Lung (tissue), 17 donors: ENCODE measurements at places on chromosomes 6 and 20.

GRCh38 chr6:149899926-149900619 is 2.2 kb upstream of the RAET1E start:
- no peak for DNase-seq
- no peaks in the 10 kb centered on the region for H3K27me3 ChIP-seq
- no peaks in the 10 kb centered on the region for H3K36me3 ChIP-seq
- no peak overlapping the region for H3K4me3 ChIP-seq
- no peak overlapping the region for H3K27ac ChIP-seq

- no peak overlapping the region for H3K4me3 ChIP-seq
- H3K36me3 ChIP-seq = no peaks in the 10 kb centered on the region
- H3K27me3 ChIP-seq = no peaks in the 10 kb centered on the region
- H3K4me1 ChIP-seq = no peaks in the 10 kb centered on the region
- H3K27ac ChIP-seq = no peak overlapping the region
- DNase-seq = no peak
Observed at GRCh38 chr20:61407561-61407960, 155.5 kb downstream of the CDH4 start.

- no peaks in the 10 kb centered on the region for H3K36me3 ChIP-seq
- no peak for DNase-seq
- no peak overlapping the region for H3K4me3 ChIP-seq
Observed at GRCh38 chr6:100382031-100382430, 82.7 kb downstream of the SIM1 start.

- peak overlapping the region; percentile 34 for H3K4me3 ChIP-seq
- peaks cover 55% of the 10 kb centered on the region for H3K27me3 ChIP-seq
- no peaks in the 10 kb centered on the region for H3K36me3 ChIP-seq
- DNase-seq = peak; percentile 61
- H3K4me1 ChIP-seq = no peaks in the 10 kb centered on the region
Observed at GRCh38 chr6:31493875-31494694, 3.9 kb upstream of the MICB start.

DNA sequence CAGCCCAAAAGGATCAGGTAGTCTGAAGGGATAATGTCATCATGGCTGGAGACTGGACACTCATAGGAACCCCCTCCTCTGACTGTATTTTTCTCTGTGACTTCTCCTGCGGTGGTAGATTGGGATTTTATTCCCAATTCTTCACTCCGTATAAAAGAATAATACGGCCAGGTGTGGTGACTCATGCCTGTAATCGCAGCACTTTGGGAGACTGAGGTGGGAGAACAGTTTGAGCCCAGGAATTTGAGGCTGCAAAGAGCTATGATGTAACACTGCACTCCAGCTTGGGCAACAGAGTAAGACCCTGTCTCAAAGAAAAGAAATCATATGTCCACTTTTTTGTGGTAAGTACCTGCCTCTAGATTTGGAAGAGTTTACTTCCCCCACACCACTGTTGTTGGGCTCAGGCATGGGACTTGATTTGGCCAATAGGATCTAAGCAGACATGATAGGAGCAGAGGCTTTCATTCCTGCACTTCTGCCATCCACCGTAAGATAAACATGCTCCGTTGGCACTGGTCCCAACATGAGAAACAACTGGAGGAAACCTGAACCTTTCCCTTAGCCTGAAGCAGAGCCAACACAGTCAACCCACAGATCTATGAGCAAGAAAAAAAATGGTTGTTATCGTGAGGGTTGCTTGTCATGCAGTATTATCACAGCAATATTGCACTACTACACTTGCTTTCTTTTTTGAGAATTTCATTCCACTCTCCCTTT is 82.0 kb downstream of the JPH2 start:
- no peaks in the 10 kb centered on the region for H3K36me3 ChIP-seq
- H3K4me1 ChIP-seq = no peaks in the 10 kb centered on the region
- no peaks in the 10 kb centered on the region for H3K27me3 ChIP-seq
- DNase-seq = peak; percentile 34
- H3K27ac ChIP-seq = no peak overlapping the region
- H3K4me3 ChIP-seq = no peak overlapping the region

GRCh38 chr20:60237981-60238380 is 279.8 kb downstream of the CDH26 start:
- no peak overlapping the region for H3K27ac ChIP-seq
- no peaks in the 10 kb centered on the region for H3K4me1 ChIP-seq
- no peaks in the 10 kb centered on the region for H3K27me3 ChIP-seq

GRCh38 chr6:30007132-30007764 is 53.8 kb upstream of the POLR1H start:
- H3K27me3 ChIP-seq = peaks cover 32% of the 10 kb centered on the region
- no peak overlapping the region for H3K27ac ChIP-seq
- no peaks in the 10 kb centered on the region for H3K4me1 ChIP-seq
- DNase-seq = peak; percentile 7
- H3K4me3 ChIP-seq = no peak overlapping the region

DNA sequence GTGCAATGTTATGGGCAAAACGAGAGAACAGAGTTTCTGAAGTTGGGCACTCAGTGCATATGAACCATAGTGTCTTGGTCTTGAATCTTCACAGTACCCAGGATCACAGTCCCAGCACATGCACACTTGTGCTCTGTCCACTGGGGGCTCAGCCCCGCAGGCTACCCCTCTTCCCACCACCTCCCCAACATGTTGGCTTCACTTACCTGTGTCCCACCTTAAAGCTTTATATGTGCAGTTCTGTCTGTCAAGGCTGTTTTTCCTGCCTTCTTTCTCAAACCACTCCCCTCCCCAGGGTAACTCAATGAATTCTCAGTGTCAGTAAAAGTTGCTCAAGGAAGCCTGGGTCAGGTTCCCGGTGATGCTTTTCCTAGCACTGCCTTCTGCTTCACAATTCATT is 129.9 kb downstream of the DOK5 start:
- DNase-seq = no peak
- H3K4me3 ChIP-seq = no peak overlapping the region
- no peaks in the 10 kb centered on the region for H3K4me1 ChIP-seq
- H3K27me3 ChIP-seq = no peaks in the 10 kb centered on the region
- no peaks in the 10 kb centered on the region for H3K36me3 ChIP-seq
- no peak overlapping the region for H3K27ac ChIP-seq

DNA sequence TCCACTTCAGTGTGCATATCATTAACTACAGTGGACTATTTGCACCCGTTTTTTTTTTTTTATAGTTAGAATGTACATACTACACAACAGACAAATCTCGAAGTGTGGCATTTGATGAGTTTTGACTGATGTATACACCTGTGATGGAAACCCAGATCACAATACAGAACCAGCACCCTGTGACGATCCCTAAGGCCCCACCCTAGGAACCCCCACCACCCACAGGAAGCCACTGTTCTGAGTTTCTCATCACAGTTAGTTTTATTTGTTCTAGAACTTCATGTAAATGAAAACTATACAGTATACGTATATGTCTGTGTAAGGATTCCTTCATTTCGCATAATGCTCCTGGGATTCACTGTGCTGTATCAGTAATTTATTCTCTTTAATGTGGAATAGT is 102.8 kb downstream of the IRF4 start:
- peaks cover 5% of the 10 kb centered on the region for H3K36me3 ChIP-seq
- H3K27ac ChIP-seq = no peak overlapping the region
- H3K4me1 ChIP-seq = no peaks in the 10 kb centered on the region
- H3K27me3 ChIP-seq = no peaks in the 10 kb centered on the region

DNA sequence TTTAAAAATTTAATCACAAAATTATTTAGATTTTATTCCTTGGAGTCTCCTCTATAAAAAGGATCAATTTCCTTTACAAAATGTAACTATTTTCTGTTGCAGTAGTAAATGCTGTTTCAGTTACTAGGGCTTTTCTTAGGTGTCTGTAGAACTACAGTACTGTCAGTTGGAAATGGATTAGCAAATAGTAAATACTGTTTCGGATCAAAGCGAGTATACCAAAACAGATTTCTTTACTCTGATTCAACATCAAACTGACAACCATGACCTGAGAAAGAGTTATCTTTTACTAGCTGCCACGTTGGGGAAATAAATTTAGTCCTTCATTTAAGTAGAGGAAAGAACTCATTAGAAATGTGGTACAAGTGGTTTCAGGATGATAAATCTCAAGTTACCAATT is 172.5 kb downstream of the HS3ST5 start:
- H3K36me3 ChIP-seq = no peaks in the 10 kb centered on the region
- H3K4me3 ChIP-seq = no peak overlapping the region
- no peaks in the 10 kb centered on the region for H3K4me1 ChIP-seq
- no peaks in the 10 kb centered on the region for H3K27me3 ChIP-seq

DNA sequence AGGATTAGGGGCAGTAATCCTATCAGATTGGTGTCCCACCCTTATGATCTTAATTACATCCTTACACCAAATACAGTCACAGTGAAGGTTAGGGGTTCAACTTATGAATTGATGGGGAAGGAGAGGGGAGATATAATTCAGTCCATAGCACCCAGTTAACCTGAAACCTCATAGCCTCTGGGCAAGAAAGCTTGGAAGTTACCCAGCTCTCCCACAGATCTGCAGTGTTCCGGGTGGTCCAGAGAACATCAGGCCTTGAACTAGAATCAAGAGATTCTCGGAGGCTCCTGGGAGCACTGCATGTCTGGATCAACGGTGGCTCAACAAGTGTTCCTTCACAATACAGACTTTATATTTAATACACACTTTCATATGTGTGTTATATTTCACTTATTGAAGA is 392.6 kb upstream of the MARCKS start:
- H3K27me3 ChIP-seq = no peaks in the 10 kb centered on the region
- no peaks in the 10 kb centered on the region for H3K36me3 ChIP-seq
- H3K4me3 ChIP-seq = no peak overlapping the region
- H3K27ac ChIP-seq = no peak overlapping the region
- no peak for DNase-seq

DNA sequence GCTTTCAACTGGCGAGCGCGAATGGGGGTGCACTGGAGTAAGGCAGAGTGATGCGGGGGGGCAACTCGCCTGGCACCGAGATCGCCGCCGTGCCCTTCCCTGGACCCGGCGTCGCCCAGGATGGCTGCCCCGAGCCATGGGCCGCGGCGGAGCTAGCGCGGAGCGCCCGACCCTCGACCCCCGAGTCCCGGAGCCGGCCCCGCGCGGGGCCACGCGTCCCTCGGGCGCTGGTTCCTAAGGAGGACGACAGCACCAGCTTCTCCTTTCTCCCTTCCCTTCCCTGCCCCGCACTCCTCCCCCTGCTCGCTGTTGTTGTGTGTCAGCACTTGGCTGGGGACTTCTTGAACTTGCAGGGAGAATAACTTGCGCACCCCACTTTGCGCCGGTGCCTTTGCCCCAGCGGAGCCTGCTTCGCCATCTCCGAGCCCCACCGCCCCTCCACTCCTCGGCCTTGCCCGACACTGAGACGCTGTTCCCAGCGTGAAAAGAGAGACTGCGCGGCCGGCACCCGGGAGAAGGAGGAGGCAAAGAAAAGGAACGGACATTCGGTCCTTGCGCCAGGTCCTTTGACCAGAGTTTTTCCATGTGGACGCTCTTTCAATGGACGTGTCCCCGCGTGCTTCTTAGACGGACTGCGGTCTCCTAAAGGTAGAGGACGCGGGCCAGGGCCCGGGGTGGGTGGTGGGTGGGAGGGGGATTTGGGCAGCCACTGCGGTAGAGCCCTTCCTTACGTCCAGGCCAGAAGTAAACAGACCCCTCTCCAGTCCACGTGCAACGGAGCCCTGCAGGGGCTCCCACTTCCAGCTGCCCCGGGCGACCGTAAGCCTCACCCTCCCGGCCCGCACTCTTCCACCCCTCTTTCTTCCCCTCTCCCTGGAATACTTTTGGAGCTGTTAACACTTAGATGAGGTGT is 998 bp downstream of the BMP2 start:
- H3K4me3 ChIP-seq = peak overlapping the region; percentile 78
- peaks cover 19% of the 10 kb centered on the region for H3K4me1 ChIP-seq
- no peak overlapping the region for H3K27ac ChIP-seq
- peak; percentile 67 for DNase-seq
- H3K36me3 ChIP-seq = no peaks in the 10 kb centered on the region

DNA sequence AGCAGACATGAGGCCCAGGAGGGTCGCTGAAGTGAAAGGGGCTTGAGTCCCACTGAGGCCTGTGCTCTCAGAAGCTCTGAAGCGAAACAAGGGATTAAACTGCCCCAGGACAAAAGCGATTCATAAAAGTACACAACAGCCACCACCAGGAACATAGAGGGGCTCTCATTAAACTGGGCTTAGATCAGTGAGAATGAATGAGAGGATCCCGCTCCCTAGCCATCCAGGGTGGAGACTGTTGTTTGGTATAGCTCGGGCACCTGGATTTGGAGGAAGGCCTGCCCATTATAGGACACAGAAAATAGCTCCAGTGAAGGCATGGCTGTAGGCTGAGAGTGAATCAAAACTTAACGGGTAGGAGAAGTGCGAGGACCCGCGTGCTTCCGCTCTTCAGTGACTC is 91.6 kb upstream of the TAB2 start:
- H3K27ac ChIP-seq = no peak overlapping the region
- H3K27me3 ChIP-seq = no peaks in the 10 kb centered on the region
- no peaks in the 10 kb centered on the region for H3K36me3 ChIP-seq
- no peak for DNase-seq
- no peak overlapping the region for H3K4me3 ChIP-seq

GRCh38 chr6:16064671-16065072 is 64.2 kb upstream of the MYLIP start:
- H3K4me3 ChIP-seq = no peak overlapping the region
- peak; percentile 28 for DNase-seq
- no peak overlapping the region for H3K27ac ChIP-seq
- peaks cover 5% of the 10 kb centered on the region for H3K4me1 ChIP-seq
- no peaks in the 10 kb centered on the region for H3K27me3 ChIP-seq
- no peaks in the 10 kb centered on the region for H3K36me3 ChIP-seq

- no peak overlapping the region for H3K4me3 ChIP-seq
- no peaks in the 10 kb centered on the region for H3K4me1 ChIP-seq
- H3K27ac ChIP-seq = no peak overlapping the region
- H3K27me3 ChIP-seq = no peaks in the 10 kb centered on the region
Observed at GRCh38 chr20:58810116-58810878, 40.4 kb downstream of the GNAS-AS1 start.

- no peak for DNase-seq
- no peaks in the 10 kb centered on the region for H3K27me3 ChIP-seq
- H3K4me1 ChIP-seq = no peaks in the 10 kb centered on the region
- H3K36me3 ChIP-seq = no peaks in the 10 kb centered on the region
- no peak overlapping the region for H3K4me3 ChIP-seq
- no peak overlapping the region for H3K27ac ChIP-seq
Observed at GRCh38 chr6:158431560-158431959, 119.3 kb downstream of the TULP4 start.

DNA sequence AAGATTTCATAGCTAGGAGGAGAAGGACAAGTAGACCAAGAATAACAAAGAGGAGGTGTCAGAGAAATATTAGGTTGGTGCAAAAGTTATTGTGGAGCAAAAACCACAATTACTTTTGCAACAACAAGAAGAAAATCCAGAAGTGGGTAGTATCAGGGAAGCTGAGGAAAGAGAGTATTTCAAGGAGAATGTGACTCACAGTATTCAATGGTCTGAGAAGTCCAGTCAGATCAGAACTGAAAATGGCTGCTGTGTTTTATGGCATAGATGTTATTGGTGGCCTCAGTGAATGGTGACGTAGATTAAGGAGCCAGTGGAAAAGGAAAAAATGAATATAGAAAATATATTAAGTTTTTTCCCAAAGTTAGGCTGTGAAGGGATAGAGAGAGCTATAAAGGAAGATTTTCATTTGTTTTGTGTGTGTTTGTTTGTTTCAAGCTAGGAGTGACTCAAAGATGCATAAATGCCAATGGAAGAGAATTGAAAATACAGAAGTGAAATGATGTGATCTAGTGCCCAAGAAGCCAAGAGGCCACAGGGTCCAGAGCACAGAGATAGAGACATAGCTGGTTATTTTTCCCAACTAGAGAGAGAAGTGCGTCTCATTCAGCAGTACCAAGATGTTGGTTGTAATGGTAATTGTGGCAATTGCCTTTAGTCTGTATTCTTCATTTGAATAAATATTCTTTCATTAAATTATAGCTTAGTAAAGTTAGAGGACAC is 112.8 kb downstream of the ADTRP start:
- H3K27ac ChIP-seq = no peak overlapping the region
- DNase-seq = no peak
- no peaks in the 10 kb centered on the region for H3K4me1 ChIP-seq
